Kidney tubule cell (primary cell): ENCODE measurements at places on chromosomes 7 and 10.

- DNase-seq: peak; percentile 62
These were observed 5.6 kb downstream of the CCSER2 start for GRCh38 chr10:84333864-84334451.

GRCh38 chr10:118694848-118695247, 59.9 kb downstream of the CACUL1 start:
- no peak for DNase-seq

GRCh38 chr7:105719919-105720318, 138.6 kb upstream of the EFCAB10 start:
- no peak for DNase-seq

DNA sequence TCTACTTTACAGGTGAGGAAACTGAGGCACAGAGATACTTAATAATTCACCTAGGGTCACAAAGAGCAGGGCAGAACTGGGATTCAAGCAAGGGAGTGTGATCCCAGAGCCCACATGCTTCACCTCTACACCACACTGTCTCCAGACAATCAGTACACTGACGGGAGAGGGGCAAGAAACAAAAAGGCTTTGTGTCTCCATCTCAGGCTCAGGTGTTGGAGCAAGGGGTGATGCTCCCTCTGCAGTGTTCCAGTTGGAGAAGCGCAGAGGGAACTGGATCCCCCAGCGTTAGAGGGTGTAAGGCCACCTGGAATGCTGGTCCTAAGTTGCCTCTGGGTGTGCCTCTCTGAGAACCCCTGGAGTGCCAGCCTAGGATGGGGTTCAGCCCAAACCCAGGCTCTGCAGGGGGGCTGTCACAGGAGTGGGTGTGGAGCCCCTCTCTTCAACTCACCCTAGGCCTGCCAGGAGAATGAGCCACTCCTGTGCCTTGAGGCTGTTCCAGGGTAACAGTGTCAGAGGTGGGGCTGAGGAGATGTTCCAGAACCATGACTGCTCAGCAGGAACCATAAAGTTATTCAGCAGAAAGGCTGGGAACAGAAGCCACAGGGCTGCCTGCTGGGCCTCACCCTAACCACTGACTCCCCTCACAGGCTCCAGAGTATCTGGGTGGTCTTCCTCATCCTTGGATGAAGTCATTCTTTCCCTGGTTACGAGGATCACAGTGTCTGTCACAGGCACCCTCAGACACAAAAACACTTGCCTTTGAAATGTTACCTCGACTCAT, 5.5 kb downstream of the RBP4 start:
- no peak for DNase-seq

- DNase-seq: no peak
These were observed 63.8 kb upstream of the HPS1 start for GRCh38 chr10:98510412-98510995.

DNA sequence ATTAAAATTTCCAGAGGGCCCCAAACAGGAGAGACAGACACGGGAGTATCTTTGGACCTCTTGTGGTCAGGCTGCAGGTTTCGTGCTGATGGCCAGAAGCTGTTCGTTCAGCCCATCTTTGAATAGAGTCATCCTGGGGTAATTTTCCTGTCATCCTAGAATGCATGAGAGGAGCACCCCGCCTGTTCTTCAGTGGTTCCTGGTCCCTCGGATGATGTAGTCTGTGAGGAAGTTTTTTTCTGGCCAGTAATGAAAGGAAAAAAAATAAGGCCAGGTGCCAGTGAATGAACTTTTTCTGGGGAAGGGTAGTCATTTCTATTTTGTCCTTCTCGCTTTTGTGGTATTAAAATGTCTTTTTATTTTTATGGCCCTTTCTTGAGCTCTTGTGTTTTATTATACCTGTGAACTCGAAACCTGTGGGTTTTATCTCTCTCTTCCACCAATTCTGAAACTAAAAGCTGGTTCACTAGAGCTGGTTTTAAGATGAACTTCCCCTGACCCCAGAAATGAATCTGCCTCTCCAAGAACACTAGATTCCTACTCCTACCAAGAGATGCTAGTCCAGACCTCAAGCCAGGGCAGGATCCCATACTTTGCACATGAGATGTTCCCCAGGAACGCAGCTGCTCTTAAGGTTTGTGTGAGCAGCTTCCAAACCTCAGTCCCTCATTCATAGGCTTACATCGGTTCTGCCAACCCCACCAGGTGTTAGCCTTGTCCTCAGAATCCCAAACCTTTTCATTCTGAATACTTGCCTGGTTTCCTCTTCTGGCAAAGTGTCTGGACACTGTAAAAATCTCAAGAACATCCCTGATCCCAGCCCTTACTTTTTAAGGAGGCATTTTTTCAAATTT, 15.4 kb upstream of the MEST start:
- no peak for DNase-seq

DNA sequence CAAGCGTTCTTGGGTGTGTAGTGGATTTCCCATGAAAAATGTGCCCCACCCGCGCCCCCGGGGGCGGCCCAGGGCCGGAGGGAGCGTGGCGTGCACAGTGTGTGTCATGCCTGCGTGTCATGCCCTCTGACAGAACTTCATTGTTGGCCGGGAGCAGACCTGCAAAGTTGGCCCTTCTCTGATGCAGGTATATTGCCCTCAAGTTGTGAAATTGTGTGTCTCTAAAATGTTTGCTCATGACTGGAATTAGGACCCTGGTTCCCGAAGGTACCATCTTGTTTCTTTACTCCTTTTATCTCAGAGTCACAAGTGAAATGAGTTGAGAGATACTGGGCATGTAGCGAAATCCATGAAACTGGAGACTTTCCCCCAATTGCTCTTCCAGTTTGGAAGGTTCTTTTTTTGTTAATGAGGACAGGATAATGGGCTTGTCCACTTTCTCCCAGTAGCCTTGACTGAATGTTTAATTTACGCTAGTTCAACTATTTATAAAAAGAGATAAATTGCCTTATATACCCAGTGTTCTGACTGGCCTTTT, 26.2 kb downstream of the ADK start:
- peak; percentile 65 for DNase-seq

GRCh38 chr10:71447676-71448075, 51.0 kb downstream of the CDH23 start:
- DNase-seq: no peak

DNA sequence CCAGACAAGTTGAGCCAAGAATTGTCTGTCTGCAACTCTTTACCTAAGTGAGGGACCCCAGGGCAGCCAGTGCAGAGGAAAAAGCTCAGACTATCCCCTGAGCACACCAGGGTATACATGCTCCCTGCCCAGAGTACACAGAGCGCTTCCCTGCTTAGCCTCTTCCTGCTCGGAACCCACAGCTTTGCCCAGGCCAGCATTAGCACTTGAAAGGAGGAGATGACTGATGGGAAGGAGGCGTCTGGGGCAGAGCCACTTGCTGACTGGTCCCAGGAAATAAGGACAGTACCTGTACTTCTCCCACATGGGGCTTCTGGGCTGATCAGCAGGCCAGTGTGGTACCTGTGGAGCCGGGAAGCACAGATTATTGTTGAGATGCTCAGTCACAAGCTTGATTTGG, 48.4 kb upstream of the TRIM8 start:
- DNase-seq: no peak

- no peak for DNase-seq
These were observed 37.9 kb upstream of the SLF2 start for GRCh38 chr10:100874702-100875483.

GRCh38 chr10:89371079-89371478, 6.8 kb upstream of the IFIT1B start:
- no peak for DNase-seq

DNA sequence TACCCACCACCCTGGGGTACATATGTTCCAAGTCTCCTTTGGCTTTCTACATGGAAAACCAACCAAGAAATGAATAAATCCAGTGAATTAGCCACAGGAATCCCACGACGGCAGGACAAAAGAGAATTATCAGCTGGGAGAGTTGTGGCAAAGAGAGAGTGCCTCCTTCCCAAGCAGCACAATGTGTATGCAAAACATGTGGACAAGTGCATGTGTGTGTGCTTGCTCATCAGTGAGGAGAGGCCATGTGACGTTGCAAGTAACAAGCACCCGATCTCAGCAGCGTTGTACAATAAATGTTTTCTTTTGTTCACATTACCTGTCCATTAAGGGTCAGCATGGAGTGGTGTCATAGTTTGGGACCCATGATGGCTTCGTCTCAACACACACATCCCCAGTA, 50.0 kb upstream of the EMX2 start:
- DNase-seq: no peak

DNA sequence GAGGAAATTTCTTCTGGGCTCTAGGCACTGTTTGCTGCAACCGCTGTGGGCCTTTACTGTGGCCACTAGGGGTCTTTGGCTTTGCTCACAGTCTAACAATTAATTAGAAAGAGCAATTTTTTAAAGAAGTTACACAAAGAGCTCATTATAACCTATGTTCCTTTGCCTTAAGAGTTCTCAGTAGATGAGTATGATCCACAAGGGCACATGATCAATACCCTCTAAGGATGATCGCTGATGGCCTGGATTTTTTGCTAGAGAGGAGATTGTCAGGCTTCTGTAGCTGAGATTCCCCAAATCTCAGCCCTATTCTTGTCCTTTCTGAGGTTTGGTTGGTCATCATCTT, 80.8 kb upstream of the RHOBTB1 start:
- DNase-seq: peak; percentile 19

GRCh38 chr7:78198756-78199155, 400.2 kb downstream of the PHTF2 start:
- peak; percentile 47 for DNase-seq

DNA sequence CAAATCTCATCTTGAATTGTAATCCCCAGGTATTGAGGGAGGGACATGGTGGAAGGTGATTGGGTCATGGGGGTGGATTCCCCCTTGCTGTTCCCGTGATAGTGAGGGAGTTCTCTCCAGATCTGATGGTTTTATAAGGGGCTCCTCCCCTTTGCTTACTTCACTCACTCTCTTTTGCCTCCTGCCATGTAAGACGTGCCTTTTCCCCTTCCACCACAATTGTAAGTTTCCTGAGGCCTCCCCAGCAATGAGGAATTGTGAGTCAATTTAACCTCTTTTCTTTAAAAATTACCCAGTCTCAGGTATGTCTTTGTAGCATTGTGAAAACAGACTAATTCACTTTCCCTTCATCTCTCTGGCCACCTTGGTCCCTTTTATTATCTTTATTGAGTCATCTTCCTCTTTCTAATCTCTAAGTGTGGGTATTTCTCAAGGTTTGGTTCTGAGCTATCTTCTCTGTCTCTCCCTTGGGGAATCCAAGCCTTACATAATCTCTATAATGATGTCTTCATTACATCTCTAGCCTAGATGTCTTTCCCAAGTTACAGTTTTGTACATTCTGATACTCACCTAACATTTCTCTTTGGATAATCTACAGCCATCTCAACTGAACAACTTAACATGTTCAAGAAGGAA, 99.1 kb upstream of the JCAD start:
- DNase-seq: no peak

GRCh38 chr10:12849319-12850181, 152.0 kb downstream of the CCDC3 start:
- no peak for DNase-seq

DNA sequence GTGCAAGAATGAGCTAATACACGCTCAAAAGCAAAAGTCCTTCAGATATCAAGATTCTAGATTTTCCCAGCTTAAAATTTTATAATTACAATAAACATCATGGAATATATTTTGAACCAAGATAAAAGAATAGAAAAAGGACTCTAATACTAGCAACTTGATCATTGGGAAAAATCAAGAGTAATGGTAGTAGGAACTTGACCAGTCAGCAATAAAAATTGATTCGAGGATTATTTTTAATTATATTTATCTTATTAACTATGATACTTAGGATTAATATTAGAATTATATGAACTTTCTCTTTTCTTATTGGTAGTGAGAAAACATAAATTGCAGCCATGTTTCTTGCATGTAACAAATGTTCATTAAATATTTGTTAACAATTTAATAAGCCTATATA, 152.0 kb downstream of the GNAI1 start:
- no peak for DNase-seq

GRCh38 chr7:1210979-1211608, 21.6 kb upstream of the UNCX start:
- DNase-seq: no peak

DNA sequence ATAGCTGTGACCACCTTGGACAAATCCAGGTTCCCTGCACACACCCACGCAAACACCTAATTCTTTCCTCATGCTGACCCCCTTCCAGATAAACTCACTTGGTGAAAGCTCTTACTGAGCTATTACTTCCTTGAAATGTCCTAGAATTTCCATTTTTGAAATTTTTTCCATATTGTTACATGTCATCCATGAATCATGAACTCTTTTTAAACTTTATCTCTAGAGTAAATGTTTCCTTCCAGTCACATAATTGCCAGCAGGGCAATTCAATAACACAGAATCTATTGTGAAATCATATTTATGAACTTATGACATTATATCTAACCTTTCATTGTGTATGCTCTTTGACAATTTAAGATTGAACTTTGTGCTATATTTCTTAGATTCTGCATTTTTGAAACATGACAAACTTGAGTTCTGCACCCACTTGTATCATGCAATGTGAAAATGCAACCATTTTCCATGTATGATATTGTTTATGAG, 26.8 kb upstream of the FGL2 start:
- no peak for DNase-seq

GRCh38 chr7:41924796-41925195, 221.9 kb upstream of the INHBA start:
- no peak for DNase-seq

GRCh38 chr10:28432210-28432676, 100.7 kb upstream of the WAC start:
- peak; percentile 78 for DNase-seq

DNA sequence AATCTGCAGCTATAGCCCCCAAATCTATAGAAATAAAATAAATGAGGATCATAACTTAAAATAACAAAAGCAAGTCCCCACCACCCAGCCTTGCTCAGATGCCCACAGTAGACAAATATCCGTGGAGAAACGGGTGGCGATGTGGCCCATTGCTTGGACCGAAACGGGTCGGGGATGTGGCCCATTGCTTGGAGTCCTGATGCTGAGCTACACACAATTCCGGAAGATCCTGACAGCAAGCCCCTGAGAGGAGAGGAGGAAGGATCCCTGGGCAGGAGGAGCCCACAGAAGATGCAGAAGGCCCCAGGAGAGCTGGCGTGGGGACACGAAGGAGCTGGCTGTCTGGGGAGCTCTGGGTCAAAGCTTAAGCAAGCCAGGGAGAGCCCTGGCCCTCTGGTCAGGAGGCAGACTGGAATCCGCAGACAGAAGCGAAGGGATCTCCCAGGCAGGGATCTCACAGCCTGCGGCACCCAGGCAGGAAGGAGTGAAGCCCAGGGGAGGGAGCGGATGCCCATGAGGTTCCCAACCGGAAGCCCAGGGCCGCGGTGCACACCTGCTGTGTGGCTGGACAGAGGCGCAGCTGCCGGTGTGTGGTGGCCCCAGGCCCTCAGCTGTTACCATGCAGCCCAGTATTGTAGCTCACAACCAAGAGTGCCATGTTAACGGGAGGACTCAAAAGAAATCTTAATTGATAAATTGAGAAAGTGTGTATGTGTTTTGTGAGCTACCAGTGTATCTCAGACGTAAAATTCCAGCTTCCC, 138.8 kb downstream of the ADARB2 start:
- DNase-seq: no peak
